ENCODE measurements at places on chromosomes 3 and 15.
A peak's percentile ranks its signal among the peaks of the same experiment; 100 is the strongest.

GRCh38 chr3:189534531-189534930 is 96.7 kb upstream of the TP63 start:
- DNase-seq = no peak

DNA sequence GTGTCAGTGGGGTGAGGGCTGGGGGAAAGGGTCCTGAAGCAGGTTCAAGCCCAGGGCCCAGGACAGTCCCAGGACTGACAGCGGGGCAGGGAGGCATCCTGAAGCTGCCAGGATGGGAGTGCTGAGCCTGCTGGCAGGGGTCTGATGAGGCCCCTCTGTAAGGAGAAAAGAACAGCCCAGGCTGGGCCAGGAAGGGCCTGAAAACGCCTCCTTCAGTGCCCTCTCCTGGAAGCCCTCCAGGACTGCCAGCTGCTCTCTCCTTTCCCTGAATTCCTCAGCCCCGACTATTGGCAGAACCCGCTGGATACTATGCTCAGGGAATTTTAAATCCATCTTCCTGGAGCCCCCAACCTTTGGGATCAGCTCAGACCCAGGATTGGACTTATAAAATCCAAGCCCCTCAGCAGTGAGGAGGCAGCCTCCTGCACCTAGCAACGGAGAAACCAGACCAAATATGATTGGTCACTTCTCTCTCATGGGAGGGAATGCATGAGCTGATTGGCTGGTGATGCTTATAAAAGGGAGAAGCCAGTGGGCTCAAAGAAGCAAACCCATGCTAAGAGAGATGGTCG is 203.5 kb upstream of the LINGO1 start:
- DNase-seq = peak; percentile 12

- DNase-seq = no peak
Observed at GRCh38 chr3:157247391-157247790, 87.4 kb upstream of the CCNL1 start.

DNA sequence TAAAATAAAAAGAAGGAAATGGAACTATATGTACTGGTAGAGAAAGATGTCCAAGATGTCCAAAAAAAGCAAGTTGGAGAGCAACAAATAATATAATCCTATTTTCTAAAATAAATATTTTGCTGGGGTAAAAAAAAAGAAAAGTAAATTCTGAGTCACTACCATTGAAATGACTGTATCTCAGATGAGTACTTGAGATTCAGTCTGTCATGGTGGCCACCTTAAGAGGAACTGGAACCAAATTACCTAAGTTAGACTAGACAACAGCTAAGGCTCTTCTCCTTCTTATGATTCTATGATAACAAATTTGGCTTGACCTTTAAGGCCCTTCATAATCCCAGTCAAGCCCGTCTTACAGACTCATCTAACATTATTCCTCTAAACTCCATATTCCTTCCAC is 270.6 kb upstream of the HES1 start:
- DNase-seq = no peak

All from fibroblast of the aortic adventitia (primary cell).